Anterior cingulate cortex (tissue), 58 donors: ENCODE measurements at places on chromosomes 2 and 18.
A peak's percentile ranks its signal among the peaks of the same experiment; 100 is the strongest.

DNA sequence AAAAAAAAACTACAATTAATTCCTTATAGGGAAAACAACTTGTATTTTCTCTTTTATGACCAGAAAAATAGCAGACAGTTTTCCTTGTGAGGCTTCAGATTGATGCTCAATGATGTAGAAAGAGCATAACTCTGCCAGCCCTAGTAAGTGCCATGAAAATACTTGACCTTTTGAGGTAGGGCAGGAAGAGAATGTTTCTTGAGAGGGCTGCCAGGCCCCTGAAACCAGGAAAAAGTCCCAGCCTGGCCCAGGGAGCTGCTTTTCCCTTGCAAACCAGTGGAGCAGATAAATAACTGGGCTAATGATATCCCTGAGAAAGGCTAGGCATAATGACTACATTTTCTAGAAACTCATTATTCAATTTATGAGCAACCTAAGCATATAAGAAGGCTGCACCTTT is 126.8 kb downstream of the SLC8A1 start:
- peak; percentile 1 for DNase-seq

- DNase-seq, result no peak
Measured at GRCh38 chr2:64398516-64399129, 55.3 kb upstream of the LGALSL start.

GRCh38 chr18:68779169-68779568 is 18.7 kb upstream of the CCDC102B start:
- no peak for DNase-seq

- DNase-seq, result no peak
Measured at GRCh38 chr2:55175254-55176093, 56.6 kb downstream of the CLHC1 start.

GRCh38 chr2:105447476-105447875 is 48.6 kb upstream of the FHL2 start:
- DNase-seq, result no peak

DNA sequence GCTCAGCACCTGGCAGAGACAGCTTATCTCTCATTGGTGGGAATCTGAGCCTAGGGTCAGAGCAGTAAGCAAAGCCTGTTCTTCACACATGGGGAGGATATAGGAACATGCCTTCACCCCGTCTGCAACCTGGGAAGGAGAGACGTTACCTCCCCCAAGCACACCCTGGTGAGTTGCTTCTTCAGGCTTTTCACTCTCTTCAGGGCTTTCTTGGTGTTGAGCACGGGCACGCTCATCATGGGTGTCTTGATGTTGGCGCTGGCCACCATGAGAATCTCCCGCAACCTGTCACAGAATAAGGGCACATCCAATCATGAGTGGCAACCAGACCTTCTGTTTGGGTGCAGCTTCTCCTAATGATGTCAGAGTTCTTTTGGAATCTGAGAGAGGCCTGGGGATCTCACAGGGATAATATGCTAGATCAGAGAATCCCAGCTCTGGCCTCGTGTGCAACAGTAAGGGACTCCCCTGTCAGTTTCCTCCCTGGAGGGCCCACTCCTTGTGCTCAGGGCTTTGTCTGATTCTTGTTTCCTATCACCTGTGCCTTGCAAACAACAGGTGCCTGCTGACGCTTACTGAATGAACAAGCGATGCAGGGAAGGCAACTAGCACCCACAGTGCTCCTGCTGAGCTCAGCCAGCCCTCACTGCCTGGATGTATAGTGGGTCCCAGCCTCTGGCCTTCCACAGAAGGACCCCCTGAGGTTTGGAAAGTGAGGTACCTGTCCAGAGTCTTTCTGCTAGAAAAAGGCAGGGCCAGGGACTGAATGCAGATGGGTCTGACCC is 66.3 kb downstream of the POLR1A start:
- DNase-seq, result no peak

DNA sequence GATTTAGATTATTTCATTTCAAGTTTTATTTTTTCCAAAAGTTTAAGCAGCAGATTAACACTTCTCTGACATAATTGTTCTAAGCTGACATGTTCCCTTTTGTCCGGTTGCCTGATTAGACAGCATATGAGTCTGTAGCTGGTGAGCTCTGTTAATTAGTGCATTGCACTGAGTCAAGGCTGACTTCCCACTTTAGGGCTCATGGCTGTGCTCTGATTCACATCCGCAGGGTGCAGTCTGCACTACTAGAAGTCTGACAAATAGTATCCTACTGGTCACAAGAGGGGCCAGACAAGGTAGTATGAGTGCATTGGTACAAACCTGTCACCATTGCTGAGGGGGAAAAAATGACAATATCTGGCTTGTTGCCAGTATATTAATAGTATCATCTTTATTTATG is 443.9 kb upstream of the ZNF804A start:
- DNase-seq, result no peak

DNA sequence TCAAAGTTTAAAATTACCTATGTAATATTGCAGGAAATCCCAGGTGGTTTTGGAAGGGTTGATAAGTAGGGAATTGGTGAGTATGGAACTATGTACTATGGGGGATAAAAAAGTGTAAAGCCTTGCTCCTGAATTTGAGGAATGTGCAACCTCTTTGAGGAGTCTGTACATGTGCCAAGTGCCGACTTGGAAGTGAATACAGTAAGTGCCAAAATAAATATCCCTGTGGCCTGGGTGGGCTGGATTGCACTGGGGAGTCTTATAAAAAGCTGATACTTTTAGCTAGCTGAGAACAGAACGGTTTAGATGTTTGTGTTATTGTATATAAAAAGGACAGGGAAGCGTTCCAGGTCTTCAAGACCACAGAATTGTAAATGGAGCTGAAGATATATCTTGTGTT is 317.1 kb upstream of the LRRTM1 start:
- no peak for DNase-seq

GRCh38 chr2:129056309-129056958 is 737.8 kb upstream of the HS6ST1 start:
- no peak for DNase-seq

- DNase-seq, result no peak
Measured at GRCh38 chr18:58223717-58224424, 179.8 kb downstream of the NEDD4L start.

- no peak for DNase-seq
Measured at GRCh38 chr18:61062258-61062657, 271.0 kb upstream of the CDH20 start.

DNA sequence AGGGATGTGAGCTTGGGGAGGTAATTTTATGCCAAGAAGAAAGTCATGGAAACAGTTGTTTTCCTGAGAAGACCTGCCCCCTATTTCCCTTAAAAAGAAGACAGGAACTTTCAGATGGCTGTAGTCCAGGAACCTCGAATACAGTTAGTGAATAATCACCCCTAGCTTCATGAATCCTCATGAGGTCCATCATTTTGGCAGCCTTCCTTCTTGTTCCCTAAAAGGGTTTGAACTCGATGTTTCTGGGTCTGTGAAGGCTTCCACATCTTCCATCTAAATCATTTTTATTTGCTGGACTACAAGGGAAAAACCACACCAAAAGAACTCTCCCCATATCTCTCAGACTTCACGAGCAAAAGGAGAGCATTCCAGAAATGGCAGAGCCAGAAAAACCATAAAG is 290.8 kb downstream of the SLC4A3 start:
- DNase-seq, result no peak

GRCh38 chr2:197514754-197515153 is 1.1 kb upstream of the MOB4 start:
- DNase-seq, result no peak

DNA sequence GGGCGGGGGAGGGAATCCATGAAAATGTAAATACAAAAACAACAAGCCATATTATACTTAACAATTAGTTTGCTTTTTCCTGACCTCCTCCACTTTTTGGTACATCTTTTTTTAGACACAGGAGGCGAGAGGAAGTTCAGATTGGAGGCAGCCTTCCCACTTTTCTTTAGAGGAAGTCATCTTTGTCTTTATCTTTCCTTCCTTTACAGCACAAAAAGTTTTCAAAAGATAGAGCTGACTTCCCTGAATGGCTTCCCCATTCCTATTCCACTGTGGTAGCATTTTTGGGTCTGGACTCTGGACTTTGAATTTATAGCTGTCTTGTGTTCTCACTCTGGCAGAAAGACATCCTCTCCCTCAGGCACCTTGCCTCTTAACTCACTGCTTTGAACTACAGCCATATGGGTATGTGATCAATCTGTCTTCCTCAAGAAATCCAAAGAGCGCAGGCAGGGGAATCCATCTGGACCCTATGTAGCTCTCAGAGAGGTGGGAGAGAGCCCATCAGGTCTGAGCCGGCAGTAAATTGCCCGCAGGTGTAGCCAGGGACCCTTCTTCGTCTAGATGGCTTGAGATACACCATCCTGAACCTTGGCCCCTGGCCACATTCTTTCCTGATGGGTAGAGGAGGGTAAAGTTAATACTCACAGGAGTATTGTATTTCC is 101.9 kb downstream of the AQP4 start:
- DNase-seq, result no peak

DNA sequence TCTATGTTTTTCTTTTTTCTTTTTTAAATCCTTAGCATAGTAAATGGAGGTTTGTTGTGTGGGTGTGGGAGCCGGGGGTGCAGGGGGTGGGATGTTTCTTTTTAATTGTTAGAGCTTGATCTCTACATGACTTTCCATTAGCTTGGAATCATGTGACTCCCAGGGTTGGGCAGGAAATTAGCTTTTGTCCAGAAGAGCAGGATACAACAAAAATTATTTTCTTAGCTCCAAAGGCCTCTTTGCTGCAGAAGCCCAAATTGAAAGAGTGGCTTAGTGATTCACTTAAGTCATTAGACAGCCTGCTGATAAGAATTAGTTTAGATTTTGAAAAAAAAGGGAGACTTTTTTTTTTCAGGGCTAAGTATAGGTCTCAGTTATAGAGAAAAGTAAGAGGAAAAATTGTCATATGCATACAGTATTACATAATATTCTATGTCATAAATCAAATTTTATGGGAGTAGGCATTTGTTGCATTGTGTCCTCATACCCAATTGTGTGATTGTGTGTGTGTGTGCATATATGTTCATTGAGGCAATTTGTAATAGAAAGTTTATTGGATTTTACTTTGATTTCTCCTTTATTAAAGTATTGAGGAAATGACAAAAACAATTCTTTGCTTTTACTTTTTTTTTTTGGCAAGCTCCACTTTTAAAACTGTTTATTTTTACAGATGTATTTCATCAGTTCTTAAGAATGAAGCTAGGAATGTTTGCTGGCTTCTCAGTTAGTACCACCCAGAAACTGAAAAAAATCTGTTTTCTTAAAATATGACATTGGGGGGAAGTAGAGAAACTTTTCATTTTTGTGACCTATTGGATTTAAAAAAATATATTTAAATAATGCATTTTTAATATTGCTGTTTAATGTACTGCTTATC is 47.4 kb downstream of the TSPYL6 start:
- no peak for DNase-seq

DNA sequence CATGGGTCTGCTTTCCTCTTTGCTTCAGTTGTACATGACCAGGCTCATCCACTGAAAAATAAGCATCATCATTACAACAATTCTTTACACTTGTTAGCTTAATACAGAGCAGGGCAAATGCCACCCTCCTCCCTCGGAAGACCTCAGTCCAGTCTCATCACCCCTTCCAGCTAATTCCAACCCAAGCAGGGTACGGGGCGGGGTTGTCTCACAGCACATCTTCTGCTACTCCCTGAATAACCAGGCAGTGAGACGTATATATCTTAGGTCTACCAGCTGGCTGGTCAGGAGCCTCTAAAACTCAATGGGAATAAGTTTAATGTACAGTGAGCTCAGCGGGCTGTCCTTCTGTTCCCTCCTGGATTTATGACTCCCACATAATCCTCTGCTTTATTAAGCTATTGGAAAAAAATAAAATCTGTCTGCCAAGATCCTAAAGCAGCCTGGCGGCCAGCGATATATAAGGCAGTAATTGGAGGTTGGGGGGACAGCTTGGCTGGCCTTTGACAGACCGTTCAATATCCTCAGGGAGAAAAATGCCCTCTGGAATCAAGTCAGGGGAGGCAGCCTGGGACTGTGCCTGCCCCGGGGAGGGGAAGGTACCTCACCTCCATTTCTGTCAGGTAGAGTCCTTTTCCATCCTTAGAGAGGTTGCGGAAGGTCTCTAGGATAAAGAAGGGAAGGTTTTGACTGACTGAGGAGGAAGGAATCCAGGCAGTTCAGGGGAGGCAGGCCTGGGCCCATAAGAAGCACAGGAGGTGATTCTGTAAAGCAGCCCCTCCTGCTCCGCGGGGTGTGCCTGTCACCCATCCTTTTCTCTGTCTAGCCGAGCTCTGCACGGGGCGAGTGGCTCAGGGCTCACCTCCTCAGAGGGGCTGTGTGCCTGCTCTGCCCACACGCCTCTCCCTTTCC is 76.3 kb downstream of the CAPN13 start:
- DNase-seq, result no peak

- DNase-seq, result no peak
Measured at GRCh38 chr18:3060667-3061580, 48.0 kb upstream of the LPIN2 start.

- DNase-seq, result no peak
Measured at GRCh38 chr18:9546468-9546867, 67.9 kb downstream of the PPP4R1 start.

DNA sequence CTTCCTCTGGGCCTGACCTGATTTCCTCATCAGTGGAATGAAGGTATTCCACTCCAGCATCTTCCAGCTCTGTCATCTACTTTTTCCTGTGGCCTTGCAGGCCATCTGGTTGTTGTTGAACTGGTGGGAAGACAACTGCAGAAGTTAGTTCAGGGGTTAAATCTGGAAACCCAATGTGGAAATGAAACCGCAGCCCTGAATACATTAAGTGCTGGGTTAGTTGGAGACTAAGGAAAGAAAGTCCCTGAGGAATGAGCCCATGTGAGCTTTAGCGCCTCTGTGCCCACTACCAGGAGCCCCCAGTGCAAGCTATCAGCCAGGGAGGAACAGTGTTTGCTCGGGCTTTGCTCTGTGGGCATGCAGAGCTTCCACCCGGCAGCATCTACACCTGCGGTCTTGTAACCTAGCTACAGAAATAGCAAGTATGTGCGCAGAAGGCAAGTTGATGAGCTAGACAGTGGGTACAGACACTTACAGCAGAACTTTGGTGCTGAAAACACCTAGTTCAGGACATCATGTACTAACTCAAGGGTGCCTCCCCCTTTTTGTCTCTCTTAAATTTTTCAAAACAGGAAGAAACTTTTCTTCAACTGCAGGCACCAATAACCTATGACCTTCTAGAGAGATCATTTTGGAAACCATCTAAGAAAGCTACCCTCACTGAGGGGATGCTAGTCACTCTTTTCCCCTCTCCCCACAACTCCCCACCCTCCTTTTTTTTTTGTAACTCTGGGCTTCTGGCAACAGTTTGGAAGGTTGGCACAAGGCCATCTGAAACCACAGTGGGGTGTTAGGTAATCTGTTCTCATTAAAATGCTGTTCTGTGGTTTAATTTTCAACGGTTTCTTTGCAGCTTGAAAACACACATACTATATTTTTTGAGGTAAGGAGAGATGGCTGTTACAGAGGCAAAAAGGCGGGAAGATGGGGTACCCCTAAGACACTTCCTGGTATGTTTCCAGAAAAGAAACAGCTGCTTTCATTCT is 18.3 kb upstream of the CXCR4 start:
- DNase-seq, result no peak

GRCh38 chr18:78792094-78792493 is 187.5 kb upstream of the SALL3 start:
- no peak for DNase-seq

DNA sequence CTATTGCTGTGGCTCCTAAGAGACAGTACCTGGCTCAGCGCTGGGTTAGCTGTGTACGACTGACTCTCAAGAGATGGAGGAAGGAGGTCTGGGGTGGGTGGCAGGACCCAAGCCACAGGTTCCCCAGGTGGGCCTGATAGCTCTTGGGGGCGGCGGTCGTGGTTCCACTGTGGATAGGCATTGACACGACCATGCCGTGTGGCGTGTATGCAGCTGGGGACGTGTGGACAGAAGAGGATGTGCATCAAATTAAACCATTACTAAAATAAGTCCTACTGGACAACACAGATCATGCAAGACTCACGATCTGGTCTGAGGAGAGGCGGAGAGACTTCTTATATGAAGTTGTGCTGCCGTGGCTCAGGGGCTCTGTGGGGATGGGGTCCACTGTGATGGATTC is 78.1 kb downstream of the EMILIN2 start:
- DNase-seq, result no peak
